CD8-positive, alpha-beta memory T cell (primary cell): ENCODE measurements at places on chromosomes 2 and 18.

DNA sequence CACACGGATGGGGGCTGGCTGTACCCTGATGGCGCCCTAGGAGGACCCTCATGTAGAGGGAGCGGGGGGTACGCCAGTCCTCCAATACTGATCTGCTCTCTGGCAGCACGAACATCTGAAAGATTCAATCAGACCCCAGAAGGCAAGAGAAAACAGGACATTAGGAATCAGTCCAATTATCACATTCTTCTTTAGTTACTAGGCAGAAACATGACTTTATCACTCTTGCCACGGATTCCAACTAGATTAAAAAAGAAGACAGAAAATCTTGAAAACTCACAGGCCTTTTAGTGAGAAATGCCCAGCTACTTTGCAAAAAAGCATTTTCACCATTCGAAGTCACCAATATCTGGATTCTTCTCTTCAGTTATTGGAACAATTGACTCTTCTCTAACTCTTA is 68.4 kb downstream of the ID2 start:
- no peak for DNase-seq

DNA sequence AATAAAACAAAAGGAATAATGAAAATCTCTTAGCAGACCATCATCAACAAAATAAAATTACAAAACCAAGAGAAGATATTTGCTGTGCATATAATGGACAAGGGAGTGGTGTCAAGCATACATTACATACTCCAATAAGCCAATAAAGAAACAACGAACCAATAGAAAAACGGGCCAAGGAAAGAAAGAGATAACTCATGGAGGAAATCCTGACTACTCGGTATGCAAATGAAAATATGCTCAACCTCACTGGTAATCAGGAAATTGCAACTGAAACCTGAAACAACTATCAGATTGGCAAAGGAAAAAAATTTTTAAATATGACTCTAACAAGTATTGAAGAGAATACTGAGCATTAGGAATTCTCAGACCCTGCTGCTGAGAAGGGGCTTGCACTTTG is 84.7 kb downstream of the BCL2 start:
- DNase-seq = no peak

GRCh38 chr2:174627216-174627615 is 29.6 kb upstream of the WIPF1 start:
- no peak for DNase-seq

- no peak for DNase-seq
Measured at GRCh38 chr2:39160982-39161381, 40.1 kb upstream of the SOS1 start.

GRCh38 chr2:23401427-23402204 is 16.6 kb downstream of the KLHL29 start:
- no peak for DNase-seq

GRCh38 chr2:78699696-78700095 is 325.8 kb upstream of the REG3G start:
- no peak for DNase-seq

- no peak for DNase-seq
Measured at GRCh38 chr2:236319036-236319435, 54.8 kb upstream of the ASB18 start.

GRCh38 chr2:96267159-96267971 is 1.3 kb downstream of the CIAO1 start:
- peak; percentile 39 for DNase-seq
